ENCODE measurements at places on chromosomes 1 and 21.

DNA sequence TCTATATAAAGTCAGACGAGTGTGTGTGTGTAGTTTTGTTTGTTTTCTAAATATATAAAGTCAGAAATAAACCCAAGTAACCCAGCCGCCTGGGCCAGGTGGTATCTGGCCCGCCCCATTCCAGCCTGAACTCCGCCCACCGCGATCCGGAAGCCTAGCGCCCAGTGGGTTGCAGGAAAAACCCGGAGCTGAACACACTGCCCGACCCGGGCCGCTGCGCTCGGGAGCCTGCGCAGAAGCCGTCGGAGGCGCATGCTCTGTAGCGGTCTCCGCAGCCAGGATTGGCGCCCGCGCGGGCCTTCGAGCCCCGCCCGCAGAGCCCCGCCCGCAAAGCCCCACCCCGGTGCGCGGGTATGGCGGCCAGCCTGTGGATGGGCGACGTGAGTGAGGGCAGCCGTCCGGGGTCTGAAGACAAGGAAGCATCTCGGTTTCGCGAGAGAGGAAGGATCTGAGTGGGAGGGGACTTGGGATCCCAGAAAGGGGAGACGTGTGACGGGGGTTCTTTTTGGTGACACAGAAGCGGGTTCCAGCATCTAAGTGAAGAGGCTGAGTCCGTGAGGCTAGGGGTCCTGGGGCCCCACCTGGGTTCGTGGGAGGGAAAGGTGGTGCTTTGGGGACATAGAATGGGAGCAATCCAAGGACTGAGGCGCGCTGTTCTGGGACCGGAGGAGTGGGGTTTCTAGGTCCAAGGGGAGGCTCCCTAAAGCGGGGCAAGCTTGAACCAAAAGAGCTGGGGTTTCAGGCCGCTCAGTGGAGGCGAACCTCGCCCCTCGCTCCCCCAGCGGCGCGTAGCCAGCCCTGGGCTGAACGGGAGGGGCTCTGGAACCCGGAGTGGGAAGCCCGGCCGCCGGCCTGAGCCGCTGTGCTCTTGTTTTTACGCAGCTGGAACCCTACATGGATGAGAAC, at the start of gene TRNAU1AP:
Gene TRNAU1AP, plus strand, starts transcription at position 328 of the 906 bp plus-strand sequence. Its CDS starts 26 bp downstream, at position 354.
- peak; percentile 84 for DNase-seq

DNA sequence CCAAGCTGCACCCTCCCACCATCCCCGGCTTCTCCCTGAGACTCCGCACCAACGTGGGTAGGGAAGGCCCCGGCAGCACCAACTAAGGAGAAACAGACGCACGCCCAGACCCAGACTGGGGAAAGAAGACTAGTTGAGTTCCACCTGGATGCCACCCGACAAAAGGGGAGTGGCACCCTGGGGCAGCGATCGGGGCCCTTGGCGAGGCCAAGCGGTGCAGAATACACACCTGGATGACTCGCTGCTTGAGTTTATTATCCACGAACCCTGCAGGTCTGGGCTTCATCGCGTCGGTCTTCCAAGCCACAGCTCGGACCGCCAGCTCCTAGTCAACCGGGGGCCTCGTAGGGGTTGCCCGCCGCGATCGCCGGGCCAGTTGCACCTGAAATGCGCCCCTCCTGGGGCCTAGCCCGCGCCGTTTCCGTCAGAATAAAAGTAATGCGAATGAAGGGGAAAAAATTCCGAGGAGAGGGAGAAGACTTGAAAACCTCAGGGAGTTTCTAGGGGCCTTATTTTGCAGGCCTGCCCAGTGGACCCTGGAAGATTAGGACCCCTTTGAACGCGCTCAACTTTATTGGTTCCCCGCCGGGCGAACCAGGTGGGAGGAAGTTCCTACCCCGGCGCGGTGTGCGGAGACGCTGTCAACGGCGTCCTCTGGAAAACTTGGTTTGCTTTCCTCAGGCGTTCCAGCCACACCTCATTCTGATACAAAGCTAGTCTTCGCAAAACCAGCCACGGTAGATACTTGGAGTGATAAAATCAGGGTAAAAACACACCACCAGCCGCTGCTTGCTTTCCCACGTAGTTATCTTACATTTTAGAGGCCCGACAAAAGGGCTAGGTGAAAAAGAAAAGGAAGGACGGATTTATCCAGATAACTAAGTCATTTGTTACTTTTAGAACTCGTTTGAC, at the start of gene NVL:
Gene NVL, minus strand, starts transcription at position 331 of the 912 bp plus-strand sequence. Its CDS starts 45 bp downstream, at position 286.
- DNase-seq, result peak; percentile 98

DNA sequence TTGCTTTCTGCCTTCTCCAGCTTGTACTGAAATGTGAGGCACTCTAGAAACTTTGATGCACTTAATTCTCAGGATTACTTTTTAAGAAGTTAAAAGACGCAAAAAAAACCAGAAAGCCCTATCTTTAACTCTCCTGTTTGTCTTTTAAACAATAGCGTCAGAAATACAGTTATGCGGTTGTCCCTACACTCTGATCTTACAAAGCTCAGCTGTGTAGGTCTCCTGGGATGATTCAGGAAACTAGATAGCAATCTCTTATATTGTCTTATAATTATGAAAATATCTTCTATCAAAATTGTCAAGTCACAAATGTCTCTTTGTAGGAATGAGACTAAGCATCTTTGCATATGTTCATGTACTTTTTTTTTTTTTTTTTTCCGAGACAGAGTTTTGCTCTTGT, 26.9 kb upstream of the RCAN3 start:
- no peak for DNase-seq

DNA sequence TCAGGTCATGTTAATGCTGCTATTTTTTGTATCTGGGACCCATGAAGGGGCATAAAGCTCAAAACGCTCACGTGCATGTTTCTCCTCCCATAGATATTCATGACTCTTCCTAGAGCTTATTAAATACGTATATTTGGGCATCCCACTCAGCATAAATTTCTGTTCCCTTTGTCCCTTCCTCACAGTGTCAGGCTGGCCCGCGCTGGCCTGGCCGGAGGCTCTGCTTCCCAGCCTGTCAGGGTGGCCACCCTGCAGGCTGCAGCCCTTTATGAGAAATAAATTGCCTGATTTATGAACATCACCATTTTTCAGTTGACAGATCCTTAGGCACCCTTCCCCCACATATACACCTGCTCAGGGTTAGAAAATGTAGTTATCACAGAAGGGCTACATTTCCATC, 44.0 kb upstream of the NTPCR start:
- no peak for DNase-seq

GRCh38 chr1:157469300-157469699, 83.0 kb downstream of the FCRL5 start:
- DNase-seq, result no peak

- DNase-seq, result no peak
Measured at GRCh38 chr21:42499444-42500112, 3.6 kb upstream of the RSPH1 start.

- no peak for DNase-seq
Measured at GRCh38 chr1:41648230-41648629, 163.7 kb upstream of the EDN2 start.

DNA sequence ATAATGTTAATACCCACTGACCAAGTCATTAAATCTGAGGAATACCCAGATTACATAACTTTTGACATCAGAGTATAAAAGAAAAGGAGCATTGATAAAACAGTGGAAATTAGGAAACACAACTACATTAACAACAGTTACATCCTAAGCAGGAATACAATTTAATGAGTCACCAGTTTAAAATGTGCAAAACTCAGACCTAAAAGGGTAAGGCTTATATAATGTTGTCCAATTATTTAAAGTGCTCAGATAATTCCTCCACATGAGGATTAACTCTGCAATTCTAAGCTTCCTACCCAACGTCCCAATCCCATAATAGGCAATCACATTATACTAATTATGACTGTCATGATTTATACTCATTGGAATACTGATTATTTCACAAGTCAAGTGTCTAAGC, 50.5 kb downstream of the ABL2 start:
- DNase-seq, result no peak

DNA sequence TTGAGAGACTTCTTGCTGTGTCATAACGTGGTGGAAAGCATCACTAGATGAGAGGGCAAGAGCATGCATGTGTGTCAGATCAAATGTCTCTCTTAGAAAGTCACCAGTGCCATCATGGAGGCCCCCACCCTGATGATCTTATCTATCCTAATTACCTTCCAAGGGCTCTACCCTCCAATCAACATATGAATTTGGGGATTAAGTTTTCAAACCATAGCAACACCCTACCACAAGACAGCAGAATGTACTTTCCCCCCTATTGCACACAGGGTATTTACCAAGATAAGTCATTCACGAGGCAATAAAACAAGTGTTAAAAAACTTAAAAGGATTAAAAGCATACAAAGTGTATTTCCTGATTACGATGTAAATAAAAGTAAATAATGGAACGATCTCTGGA, 515.6 kb downstream of the LMO4 start:
- DNase-seq, result no peak

DNA sequence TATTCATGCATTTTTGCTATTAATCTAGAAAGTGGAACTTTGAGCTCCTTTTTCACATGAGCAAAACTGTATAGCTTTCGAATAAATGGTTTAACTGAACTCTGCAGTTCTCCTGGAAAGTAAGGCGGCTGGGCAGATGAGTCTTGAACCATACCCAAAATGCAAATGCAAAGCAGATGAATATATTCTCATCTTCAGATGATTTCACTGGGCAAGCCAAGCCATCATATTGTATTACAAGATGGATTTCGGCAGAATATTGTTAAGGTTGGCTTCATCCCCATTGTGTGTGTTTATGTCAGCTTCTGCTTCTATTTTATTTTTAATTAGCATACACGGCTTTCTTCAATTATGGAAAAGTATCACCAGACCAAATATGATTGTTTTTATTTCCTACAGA, 209.6 kb downstream of the GREM2 start:
- no peak for DNase-seq

GRCh38 chr1:21620011-21620410, 49.1 kb downstream of the RAP1GAP start:
- no peak for DNase-seq

GRCh38 chr1:163131981-163132380, 62.8 kb downstream of the RGS4 start:
- DNase-seq, result no peak

DNA sequence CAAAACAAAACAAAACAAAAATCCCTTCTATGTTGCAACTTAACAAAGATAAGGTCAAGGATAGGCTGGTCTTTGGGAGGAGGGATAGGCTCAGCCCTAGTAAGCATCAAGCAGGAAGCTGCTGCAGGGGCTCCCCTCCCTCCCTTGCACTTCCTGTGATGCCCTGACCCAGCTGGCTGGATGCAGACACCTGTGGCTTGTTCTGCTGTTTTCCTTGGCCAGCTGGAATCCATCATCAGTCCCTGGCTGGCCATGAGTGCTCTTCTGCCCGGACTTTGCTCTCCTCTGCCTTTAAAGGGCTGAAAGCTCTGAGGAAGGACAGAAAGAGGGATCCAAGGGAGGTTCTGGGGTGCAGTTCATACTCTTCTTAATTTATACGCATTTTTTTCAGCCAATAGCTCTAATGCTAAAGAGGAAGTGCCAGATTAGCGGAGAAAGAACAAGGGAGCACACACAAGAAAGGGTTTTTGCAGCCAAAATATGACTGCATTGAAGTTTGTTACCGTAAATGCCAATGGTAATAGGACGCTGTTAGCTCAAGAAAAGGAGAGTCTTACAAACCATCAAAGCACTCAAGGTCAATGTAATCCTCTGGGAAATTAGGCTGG, 19.9 kb upstream of the UBE2U start:
- DNase-seq, result no peak

- DNase-seq, result peak; percentile 17
Measured at GRCh38 chr1:37764414-37764825, 500 bp downstream of the EPHA10 start.

DNA sequence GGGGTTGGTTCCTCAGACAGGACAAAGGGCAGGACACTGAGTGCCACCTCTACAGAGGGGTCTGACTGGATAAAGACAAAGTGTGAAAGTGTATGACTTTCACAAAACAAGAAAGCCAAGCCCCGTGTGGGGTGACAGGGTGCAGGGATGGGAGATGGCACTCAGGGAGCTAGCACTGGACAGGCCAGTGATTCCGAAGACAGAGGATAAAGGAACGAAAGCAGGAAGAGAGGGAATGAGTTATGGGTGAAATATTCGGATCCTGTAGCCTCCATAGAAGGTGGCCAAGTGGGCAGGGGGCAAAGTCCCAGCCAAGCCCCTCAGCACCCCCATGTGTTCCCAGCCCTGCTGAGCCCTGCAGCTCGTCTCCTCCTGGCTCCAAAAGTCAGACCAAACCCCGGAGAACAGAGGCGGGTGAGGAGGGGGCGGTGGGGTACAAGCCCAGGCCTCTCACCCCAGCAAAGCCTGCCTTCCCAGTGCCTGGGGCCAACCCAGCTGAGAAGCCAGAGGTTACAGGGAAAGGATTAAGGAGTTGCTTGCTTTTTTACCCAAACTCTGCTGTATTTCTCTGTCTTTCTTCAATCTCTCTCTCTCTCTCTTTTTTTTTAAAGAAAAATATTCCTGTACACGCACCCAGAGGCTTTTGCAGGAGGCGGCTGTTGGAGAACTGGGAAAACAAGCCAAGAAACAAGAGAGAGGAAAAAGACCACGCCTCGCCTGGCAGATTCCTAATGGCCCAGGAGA, 14.0 kb upstream of the WASF2 start:
- no peak for DNase-seq

GRCh38 chr21:44596068-44596725, 3.9 kb upstream of the KRTAP10-6 start:
- DNase-seq, result no peak

- DNase-seq, result no peak
Measured at GRCh38 chr1:198833706-198834503, 195.1 kb downstream of the PTPRC start.

DNA sequence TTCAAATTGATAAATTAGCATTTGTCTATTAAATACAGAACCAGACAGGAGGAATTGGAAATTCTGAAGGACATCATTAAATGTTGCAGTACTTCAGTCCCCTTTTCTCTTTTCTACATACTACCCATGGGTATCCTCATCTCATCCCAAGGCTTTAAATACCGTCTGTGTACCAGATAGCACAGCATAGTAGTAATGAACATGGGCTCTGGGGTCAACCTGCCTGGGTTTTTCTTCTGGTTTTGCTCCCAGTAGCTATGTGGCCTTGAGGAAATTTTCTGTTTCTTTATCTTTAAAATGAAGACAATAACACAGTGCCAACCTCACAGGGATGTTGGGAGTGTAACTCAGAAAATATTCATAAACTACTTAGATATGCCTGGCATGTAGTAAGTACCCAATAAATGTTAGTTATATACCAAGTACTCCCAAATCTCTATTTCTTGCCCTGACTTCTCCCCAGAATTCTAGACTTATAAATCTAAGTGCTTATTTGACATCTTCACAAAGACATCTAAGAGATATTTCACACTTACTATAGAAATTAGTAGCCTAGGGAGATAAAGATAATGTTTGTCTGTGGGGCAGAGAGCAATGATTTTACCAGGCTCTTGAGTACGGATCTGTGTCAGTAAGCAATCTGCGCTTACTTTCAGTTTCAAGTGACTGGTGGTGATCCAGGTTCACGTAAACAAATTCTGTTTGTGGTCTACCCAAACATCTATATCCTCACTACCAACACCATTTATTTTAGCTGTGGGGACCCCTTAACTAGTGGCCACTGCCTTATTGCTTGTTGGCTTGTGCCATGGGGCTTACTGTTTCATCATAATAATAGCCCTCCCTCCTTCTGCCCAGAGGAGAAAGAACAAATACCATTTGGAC, 37.3 kb downstream of the VANGL2 start:
- DNase-seq, result no peak

DNA sequence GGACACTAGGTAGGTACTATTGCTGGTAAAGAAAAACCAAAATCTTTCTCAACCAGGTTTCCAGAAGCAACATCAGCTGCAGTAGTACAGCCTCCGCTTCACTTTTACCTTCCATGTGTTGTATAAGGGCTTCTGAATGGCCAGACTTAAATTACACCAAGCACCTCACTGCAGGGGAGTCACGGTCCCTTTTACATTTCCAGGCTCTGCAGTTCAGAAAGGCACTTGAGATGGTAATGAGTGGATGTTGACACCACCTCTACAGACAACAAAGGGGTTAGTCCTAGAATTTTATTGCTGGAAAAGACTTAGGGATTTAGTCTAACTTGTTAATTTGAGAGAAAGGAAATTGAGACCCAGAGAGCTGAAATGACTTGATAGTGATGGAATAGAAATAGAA, 12.0 kb upstream of the DUSP12 start:
- no peak for DNase-seq

Measured in SJSA1 (cell line).